ENCODE measurements at places on chromosomes 7 and 10. TPM values are rescaled to one million over a fixed set of nuclear protein-coding genes. Genes with fewer than 3 reads are reported as not detected.

The AKR1C4 gene
- total RNA-seq = 0.25 TPM

The CALML3 gene
- not detected for total RNA-seq

The PRPS1L1 gene
- total RNA-seq = not detected

The FAM25A gene
- total RNA-seq = not detected

The MSS51 gene
- 0.28 TPM for total RNA-seq

The TFR2 gene
- 1.0 TPM for total RNA-seq

The ACTR3C gene
- total RNA-seq = 18.1 TPM

The SEPTIN7 gene
- 54.5 TPM for total RNA-seq

The OIT3 gene
- total RNA-seq = not detected

The CEP55 gene
- not detected for total RNA-seq

The OR6B1 gene
- total RNA-seq = not detected

The UBTD1 gene
- 4.2 TPM for total RNA-seq

The PDK4 gene
- total RNA-seq = 48.5 TPM

The NPSR1 gene
- not detected for total RNA-seq

Measured in pancreas (tissue), 10 donors.